ENCODE measurements at places on chromosomes 6 and 20.

- peak; percentile 51 for DNase-seq
Measured at GRCh38 chr6:21064756-21065340, 528.7 kb upstream of the SOX4 start.

DNA sequence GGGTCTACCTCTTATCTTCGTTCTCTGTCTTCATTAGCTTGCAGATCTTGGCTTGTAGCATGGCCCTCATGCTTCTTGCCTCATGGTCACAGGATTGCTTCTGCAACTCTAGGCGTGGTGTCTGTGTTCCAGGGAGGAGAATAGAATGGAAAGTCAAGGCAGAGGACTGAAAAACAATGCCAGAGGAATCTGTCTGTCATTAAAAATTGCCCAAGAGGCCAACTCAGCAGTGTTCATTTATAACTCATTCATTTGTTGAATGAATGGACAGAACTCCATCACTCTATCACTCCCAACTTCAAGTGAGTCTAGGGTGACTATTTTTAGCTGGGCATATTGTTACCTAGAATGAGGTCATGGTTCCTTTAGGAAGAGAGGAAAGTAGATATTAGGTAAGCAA, 179.6 kb downstream of the UST start:
- no peak for DNase-seq

- no peak for DNase-seq
Measured at GRCh38 chr20:7232796-7233195, 465.3 kb downstream of the BMP2 start.

DNA sequence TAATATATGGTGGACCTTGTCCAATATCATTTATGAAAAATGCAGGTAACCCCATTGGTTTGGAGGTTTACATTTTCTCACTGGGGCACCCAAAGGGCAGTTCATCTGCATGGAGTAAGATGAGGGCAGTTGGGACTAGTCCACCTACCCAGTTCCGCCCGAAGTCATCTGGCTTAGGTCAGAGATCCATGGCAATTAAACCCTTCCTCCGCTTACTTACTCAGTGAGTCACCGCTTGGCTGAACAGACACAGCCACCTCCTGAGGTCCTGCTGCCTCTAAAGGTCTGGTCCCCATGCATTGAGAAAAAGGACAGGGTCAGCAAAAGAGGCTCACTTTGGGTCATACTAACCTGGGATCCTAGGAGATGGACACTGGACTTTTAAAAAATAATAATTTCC, 102.9 kb upstream of the PRL start:
- DNase-seq = no peak

DNA sequence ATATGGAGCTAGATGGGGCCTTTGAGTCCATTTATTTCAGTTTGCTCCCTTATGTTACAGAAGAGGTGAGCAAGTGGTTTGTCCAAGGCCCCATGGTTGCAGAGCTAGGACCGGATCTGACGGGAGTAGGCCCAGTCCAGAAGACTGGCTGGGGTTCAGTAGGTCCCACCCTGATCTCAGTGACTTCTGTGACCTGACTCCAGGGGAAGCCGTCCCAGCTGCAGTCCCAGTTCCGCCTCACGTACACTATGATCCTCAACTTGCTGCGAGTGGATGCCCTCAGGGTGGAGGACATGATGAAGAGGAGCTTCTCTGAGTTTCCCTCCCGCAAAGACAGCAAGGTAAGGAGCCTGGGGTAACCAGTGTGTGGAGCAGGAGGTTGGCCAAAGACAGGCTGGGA, 5.4 kb downstream of the DXO start:
- no peak for DNase-seq
